ENCODE measurements at places on chromosomes 5 and 9. TPM values are rescaled to one million over a fixed set of nuclear protein-coding genes. Genes with fewer than 3 reads are reported as not detected.

The DNAJB5 gene
- 13.8 TPM for total RNA-seq

The NPR3 gene
- 0.60 TPM for total RNA-seq

The SLC45A2 gene
- total RNA-seq: not detected

The ANKRD20A1 gene
- total RNA-seq: 4.5 TPM

The FIBCD1 gene
- total RNA-seq: 1.6 TPM

The SLU7 gene
- total RNA-seq: 43.2 TPM

DNA sequence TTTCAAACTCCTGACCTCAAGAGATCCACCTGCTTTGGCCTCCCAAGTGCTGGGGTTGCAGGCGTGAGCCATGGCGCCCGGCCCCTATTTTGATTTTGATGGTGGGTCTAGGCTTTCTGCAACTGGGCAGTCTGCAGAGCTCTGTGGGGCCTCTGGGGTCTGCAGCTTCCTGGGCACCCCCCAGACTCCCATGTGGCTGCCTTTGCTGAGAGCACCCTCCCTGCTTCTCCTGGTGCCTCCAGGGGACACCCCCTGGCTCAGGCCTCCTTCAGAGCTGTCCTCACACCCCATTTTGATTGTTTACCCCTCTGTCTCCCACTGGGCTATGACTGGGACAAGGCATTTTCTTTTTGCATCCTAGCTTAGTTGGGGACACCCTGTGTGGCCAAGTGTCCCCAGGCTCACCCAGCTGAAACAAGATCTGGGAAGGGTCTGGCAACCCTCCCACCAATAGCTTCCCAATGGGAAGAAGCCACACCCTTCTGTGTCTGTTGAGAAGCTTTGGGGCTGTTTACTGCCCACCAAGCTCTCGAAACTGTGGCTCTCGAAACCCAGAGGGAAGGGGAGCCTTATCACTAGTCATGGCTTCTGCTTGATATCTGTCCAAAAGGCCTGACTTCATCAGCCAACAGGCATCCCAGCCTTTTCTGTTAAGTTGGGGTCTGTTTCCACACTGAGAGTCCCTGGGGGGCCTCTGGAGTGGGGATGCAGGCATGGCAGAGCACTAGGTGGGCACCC is 204.4 kb upstream of the IER5L start:
- no peak for DNase-seq

DNA sequence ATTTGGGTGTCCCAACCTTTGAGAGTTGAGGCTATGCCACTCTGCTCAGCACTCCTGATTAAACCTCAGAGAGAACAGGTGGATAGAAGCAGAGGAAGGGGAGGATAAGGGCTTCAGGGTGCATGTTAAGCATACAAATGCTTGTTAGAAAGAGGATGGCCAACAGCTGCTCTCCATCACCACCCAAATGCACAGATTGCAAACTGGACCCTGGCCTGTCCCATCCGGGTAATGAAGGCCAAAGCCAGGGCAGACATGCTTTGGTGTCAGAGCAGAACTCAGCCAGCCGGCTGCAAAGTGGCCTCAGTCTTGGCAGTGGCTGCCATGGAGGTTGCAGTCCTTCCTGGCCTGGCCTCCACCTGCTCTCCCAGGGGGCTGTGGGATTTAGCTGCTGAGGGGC is 84.3 kb downstream of the SIL1 start:
- DNase-seq: no peak

DNA sequence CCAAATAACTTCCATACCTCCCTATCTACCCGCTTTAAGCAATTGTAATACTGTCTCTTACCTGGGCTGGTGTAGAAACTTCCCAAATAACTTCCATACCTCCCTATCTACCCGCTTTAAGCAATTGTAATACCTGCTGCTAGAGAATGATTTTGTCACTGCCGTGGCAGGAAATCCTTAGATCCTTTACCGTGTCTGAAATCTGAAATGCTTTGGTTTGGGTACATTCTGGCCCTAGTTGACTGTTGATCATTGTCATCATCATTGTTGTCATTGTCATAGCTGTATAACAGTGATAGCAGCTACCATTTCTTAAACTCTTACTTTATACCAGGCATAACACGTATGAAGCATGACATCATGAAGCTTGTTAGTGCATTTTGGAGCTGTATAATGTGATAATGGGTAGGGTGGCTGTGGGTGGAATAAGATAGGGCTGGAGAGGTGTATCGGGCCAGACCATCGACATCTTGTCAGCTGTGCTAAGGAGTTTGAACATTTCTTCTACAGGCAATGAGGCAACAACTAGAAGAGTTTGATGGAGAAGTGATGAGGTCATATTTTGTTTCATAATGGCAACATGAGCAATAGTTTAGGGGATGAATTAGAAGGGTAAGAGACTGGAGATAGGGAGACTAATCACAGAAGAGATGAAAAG is 15.7 kb downstream of the PIP5K1B start:
- DNase-seq: no peak

Measured in transverse colon (tissue), 4 donors.